ENCODE measurements at places on chromosomes 1 and 21.

DNA sequence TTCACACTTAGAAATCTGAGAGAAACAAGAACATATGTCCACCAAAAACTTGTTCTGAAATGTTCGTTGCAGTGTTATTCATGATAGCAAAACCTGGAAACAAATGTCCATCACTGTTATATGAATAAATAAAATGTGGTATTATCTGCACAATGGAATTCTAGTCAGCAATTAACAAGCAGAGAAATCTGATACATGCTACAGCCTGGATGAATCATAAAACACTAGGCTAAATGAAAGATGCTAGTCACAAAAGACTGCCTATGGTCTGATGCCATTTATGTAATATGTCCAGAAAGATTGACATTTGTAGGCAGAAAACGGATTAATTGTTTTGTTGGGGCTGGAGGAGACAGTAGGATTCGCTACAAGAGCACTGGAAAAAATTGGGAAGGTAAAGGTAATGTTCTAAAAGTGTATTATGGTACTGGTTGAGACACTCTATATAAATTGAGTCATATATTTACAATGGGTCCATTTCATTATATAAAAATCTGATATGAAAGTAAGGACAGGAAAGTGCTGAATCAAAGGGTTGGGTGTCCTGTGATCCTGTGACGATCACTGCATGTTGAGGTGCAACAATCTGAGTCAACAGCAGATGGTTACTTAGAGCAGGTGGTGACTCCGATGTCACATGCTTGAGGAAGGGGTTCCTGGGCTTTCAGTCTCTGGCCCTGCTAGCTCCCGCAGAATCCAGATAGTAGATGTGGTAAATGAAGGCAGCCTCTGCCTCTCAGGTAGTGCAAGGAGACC is 102.1 kb upstream of the NBPF4 start:
- no peak for DNase-seq

- no peak for DNase-seq
These were observed 102.2 kb downstream of the COL24A1 start for GRCh38 chr1:86054396-86054795.

DNA sequence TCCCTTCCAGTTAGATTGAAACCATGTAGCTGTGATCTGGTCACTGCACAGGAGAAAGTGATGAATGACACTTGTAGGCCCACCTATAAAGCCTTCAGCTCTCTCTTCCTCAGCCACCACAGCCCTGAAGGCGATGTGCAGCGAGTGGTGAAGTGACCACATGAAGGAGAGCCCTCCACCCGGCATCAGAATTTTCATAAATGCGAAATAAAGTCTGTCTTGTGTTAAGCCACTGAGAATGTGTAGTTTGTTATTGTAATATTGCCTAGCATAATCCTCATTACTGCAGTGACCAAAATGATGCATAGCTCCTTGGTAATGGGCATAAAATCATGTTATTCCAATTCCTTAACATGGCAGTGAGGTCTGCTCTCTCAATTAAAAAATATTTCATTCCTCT is 122.1 kb upstream of the LYPLAL1 start:
- DNase-seq, result no peak

DNA sequence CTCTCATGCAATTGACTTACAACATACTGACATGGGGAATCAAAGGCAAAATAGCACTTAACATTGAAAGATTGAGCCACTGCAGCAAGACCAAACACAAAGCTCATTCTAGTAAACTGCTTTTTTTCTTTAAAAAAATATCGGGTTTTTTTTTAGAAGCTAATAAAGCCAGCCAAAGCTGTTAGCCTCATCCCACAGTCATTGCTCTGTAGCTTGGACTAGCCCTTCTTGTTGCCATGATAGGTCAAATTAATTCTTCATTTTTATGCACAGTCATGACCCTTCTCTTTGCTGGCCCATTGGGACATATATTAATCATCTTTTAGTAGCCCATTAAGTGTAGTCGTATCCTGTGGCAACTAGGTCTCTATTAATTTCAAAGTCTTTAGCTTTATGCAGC is 231.3 kb downstream of the ADGRL2 start:
- DNase-seq, result no peak

- no peak for DNase-seq
These were observed 54.4 kb downstream of the NAV1 start for GRCh38 chr1:201593200-201593921.

DNA sequence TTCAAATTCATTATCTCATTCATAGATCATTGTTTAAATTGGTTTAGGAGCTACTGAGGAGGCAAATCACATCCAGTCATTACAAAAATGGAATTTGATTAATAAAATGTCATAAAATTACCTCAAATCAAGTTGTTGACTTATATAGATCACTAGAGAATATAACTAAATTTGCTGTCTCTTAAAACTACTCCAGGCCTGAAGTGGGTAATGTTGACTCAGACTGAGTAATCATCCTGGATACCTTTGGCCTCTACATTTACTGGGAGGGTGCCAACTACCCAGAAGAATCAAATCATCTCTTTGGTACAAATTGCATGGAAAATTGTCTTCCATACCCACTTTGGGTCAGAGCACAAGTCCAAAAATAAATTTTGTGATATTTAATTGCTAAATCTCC is 191.2 kb upstream of the GREM2 start:
- no peak for DNase-seq

GRCh38 chr21:38777531-38777930 is 28.2 kb upstream of the ETS2 start:
- DNase-seq, result no peak

- no peak for DNase-seq
These were observed 441.7 kb downstream of the PRDM2 start for GRCh38 chr1:14141656-14142055.
